ENCODE measurements at places on chromosomes 5 and 9. TPM values are rescaled to one million over a fixed set of nuclear protein-coding genes. Genes with fewer than 3 reads are reported as not detected.

DNA sequence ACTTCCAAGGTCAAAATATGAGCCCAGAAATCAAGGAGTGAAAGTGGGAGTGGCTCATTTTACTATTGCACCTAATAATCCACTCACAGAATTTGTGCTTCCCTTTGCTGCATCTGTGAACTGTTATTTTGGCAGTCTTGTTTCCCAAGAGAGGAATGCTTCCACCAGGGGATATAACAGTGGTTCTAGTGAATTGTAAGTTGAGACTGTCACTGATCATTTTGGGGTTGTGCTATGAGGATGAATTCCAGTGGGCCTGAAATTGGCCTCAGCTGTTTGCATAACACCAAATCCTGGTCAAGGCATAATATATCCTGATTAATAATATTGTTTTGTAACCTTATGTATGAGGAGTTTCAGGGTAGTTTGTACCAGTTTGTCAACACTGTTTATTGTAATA is 14.4 kb downstream of the FAM200C start:
- no peak for ATAC-seq

DNA sequence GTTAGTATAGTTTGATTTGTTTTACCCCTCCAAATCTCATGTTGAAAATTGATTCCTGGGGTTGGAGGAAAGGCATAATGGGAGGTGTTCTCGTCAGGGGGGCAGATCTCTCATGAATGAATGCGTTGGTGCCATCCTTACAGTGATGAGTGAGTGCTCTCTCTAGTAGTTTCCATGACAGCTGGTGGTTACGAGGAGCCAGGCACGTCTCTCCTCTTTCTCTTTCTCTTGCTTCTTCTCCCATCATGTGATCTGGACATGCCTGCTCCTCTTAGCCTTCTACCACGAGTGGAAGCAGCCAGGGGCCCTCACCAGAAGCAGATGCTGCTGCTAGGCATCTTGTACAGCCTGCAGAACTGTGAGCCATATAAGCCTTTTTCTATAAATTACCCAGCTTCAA is 454.1 kb downstream of the EFNA5 start:
- ATAC-seq, result no peak

The CNTFR gene
- 11.6 TPM for total RNA-seq

- no peak for ATAC-seq
Observed at GRCh38 chr9:119834064-119834620, 464.9 kb upstream of the BRINP1 start.

GRCh38 chr5:115297031-115297430 is 577 bp upstream of the CCDC112 start:
- ATAC-seq, result no peak

DNA sequence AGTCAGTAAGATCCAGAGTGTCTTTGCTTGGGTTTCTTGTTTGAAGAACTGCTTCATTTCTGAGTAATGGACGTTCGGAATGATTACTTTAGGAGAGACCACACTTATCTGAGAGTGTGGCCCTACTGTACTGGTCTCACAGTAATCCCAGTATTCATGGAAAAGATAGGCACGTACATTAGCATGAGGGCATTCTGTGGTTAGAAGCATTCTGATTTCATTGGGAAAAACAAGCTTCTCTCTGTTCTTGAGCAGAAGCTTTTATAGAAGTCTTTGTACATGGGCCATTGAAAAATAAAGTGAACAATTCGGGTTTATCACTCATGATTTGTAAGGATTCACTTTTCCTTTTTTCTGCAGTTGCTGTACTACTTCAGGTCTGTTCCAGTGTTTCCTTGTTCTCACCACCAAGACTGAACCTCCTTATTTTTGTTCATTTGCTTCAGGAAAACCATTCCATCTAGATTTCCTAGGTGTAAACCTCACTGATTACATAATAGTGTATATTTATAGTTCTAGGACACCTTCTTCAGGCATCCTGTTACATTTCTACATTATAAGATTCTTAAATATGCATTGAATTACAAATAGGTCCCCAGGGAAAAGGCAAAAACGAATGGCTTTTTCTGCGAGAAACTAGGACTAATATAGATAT is 10.1 kb downstream of the TGFBR1 start:
- ATAC-seq, result no peak

The PCDHA4 gene
- not detected for total RNA-seq

All from gastroesophageal sphincter (tissue), 4 donors.